T-helper 17 cell (primary cell): ENCODE measurements at places on chromosomes 11 and 22.

GRCh38 chr11:110519796-110520195, 90.0 kb downstream of the FDX1 start:
- DNase-seq: no peak

DNA sequence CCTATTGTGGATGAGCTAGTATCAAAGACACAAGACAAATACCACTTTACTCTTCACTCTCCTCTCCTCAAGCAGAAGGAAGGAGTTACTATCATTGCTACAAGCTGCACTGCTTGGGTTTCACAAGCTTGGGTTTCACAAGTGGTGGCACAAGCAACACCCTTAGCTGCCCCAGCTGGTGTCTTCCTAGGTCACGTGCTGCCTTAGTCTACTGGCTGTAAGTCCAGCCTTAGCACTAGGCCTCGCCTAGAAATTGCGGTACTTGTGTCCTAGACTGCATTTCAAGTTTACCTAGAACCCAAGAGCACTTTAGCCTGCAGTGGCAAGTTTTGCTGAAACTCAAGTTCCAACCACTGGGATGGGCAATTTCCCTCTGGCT, 86.6 kb downstream of the EHF start:
- no peak for DNase-seq

- no peak for DNase-seq
Observed at GRCh38 chr22:41966607-41967240, 2.5 kb upstream of the SEPTIN3 start.

- DNase-seq: no peak
Observed at GRCh38 chr11:107655602-107656001, 56.3 kb downstream of the SLN start.

DNA sequence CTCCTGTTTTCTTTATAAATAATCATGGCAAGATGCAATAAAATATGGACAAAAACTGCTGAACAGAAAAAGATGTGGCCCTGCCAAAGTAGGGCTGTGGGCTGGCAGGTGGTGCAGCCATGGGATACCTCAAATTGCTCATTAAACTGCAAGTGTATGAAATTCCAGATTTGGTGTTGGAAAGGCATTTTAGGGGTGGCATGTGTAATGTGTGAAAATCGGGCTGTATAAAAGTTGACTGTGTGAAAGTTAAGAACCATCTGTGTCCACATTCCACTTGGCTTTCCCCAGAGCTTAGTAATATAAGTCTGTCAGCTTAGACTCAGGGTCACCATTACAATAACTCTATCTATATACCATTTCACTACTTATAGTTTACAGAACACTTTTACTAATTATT, 34.8 kb upstream of the FZD4 start:
- DNase-seq: no peak

GRCh38 chr11:45624095-45624494, 41.3 kb downstream of the CHST1 start:
- no peak for DNase-seq

- DNase-seq: no peak
Observed at GRCh38 chr11:45880772-45881570, 4.5 kb upstream of the MAPK8IP1 start.

- DNase-seq: no peak
Observed at GRCh38 chr11:16839821-16840220, 101.4 kb downstream of the C11orf58 start.

GRCh38 chr22:30720263-30720837, 25.7 kb downstream of the OSBP2 start:
- DNase-seq: no peak

GRCh38 chr11:13962562-13963168, at the start of gene SPON1:
Gene SPON1 (plus strand): TSS chr11:13962723. CDS start chr11:13962905, 182 bp downstream.
- peak; percentile 32 for DNase-seq

GRCh38 chr22:41998361-41999261, at the start of gene WBP2NL:
Gene WBP2NL (plus strand): TSS chr22:41998788. CDS start chr22:41998819, 31 bp downstream.
- DNase-seq: peak; percentile 80

GRCh38 chr11:90704510-90704909, 481.7 kb upstream of the CHORDC1 start:
- no peak for DNase-seq

GRCh38 chr22:48488149-48488551, 1339.5 kb downstream of the BRD1 start:
- DNase-seq: no peak

GRCh38 chr11:93468290-93468689, 74.9 kb downstream of the SMCO4 start:
- DNase-seq: no peak

- DNase-seq: no peak
Observed at GRCh38 chr11:12801976-12802375, 127.8 kb downstream of the TEAD1 start.

GRCh38 chr11:72441752-72442207, 7.4 kb upstream of the CLPB start:
- DNase-seq: no peak
